ENCODE measurements at places on chromosomes 2 and 18.

- peak; percentile 80 for DNase-seq
Measured at GRCh38 chr2:128473175-128474035, 154.7 kb upstream of the HS6ST1 start.

- DNase-seq = no peak
Measured at GRCh38 chr18:37222999-37223378, 342.6 kb downstream of the CELF4 start.

DNA sequence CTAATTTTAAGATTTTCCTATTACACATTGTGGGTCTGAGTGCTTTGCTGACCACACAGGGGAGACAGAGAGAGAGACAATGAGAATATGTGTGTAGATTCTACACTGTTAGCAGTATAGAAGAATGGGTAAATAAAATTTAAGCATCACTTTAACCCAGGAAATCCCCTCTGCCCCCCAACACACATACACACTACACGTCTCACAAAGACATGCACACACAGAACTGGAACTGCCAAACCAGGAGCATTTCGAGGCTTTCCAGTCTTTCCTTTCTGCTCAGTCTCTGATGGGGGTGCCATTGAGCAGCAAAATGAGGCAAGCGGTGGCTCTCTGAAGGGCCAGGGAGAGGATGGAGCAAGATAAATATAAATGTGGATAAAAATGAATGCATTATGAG, 2.5 kb downstream of the MERTK start:
- no peak for DNase-seq

DNA sequence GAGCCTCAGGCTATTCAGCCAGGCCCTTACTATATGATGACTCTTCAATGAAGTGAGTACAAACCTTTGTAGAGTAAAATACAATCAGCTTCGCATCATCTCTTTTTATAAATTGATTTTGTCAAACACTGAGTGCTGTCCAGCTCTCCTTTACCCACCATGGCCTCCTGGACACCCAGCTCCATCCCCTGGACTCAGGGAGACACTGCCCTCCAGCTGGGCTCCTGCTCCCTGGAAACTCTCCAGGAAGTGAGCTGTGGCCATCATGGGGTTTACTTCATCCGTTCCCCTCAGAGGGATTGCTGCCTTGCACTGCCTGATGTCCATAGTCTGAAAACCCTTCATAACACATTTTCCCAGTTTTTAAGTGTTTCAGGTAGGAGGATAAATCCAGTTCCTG, 82.5 kb upstream of the XIRP2 start:
- DNase-seq = no peak

DNA sequence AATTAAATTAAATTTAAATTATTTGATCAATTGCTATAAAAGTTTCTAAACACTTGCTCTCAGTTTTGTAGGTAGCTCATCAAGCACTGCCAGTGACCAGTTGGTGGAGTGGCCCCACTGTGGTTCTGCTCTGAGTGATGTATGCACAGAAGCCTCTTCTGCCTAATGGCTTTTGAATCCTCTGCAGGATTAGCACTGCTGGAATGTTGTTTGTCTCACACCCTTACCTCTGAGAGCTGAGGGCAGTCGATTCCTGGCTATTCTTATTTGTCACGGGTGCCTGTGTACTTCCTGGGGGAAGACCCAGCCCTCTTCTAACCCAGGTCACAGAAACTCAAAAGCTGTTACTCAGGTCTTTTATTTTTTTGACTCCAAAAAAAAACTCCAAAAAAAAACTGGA, 9.5 kb downstream of the CAPN14 start:
- DNase-seq = no peak

DNA sequence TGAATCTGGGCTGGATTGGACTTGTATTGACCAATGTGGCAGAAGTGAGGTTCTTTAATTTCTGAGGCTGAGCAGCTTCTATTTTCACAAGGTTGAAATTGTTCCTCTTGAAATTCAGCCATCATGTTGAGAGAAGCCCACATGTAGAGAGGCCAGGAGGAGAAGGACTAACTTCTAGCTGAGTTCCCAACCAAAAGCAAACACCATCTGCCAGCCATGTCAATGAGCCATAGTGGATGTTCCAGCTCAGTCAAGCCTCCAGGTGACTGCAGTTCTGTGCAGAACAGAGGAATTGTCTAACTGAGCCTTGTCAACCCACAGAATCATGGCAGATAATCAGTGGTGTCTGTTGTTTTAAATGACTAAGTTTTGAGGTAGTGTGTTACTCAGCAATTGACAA, 110.6 kb upstream of the ACVR1 start:
- DNase-seq = no peak

- DNase-seq = peak; percentile 40
Measured at GRCh38 chr2:45316576-45317338, 294.3 kb downstream of the SRBD1 start.

GRCh38 chr2:66682476-66682875, 247.6 kb downstream of the MEIS1 start:
- no peak for DNase-seq

- DNase-seq = no peak
Measured at GRCh38 chr18:39564716-39565115, 1999.1 kb upstream of the CELF4 start.

- DNase-seq = no peak
Measured at GRCh38 chr2:57878171-57878865, 168.3 kb upstream of the VRK2 start.

DNA sequence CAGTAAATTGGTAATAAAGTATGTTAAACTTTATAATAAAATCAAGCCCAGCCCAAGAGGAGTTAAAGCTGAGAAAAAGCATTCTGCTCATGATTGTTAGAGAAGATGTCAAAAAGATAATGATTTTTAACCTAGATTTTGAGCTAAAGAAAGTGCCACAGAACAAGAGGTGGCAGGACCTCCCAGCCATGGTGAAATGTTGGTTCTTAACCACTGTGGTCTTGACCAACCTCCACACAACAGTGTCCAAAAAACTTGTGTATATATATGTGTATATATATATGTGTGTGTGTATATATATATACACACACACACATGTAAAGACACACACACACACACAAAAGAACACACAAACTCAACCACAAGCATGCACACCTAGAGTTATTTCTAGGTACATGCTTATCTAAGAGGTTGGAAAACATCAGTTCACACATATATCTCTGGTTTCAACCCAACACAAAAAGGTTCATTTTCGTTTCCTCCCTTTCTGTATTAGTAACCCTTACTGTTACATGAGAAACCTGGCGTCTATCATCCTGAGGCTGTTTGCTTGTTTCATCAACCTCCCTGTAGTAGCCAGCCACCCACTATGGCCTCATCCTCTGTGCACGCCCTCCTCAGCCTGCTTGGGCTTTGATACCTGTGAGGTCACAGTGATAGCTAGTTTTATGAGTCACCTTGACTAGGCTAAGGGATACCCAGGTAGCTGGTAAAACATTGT, 631.8 kb upstream of the ID2 start:
- no peak for DNase-seq

GRCh38 chr2:14933753-14934152, 301.2 kb downstream of the LRATD1 start:
- DNase-seq = no peak

GRCh38 chr2:112277596-112278220, 2.3 kb downstream of the ZC3H6 start:
- no peak for DNase-seq

DNA sequence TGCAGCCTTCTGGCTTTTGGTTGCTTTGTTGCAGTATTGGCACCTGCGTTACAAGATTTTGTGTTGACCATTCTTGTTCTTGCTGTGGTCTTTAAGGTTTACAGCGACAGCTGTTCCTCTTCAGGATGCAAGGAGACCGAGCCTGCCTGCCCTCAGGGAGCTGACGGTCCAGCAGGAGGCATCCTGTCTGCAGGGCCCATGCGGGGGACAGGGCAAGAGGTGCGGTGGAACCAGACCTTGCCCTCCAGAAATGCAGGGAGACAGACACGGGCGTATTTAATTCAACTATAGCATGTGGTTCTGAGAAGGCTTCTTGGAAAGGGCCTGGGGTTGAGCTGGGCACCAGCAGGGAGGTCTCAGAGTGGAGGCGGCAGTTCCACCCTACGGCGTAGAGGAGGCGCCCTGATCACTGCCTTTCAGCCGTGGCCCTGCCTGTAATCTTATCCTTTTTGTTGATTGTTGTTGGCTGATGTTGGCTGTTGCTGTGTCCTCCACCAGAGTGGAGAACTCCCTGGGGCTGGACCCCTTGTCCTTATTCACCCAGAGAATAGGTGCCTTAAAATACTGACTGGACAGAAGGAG, 71.7 kb downstream of the HPCAL1 start:
- DNase-seq = no peak

GRCh38 chr2:189579585-189580186, 900 bp downstream of the SLC40A1 start:
- no peak for DNase-seq
